ENCODE measurements at places on chromosomes 6 and 20. TPM values are rescaled to one million over a fixed set of nuclear protein-coding genes. Genes with fewer than 3 reads are reported as not detected.

The GTSF1L gene
- not detected for total RNA-seq

The IL20RA gene
- not detected for total RNA-seq

DNA sequence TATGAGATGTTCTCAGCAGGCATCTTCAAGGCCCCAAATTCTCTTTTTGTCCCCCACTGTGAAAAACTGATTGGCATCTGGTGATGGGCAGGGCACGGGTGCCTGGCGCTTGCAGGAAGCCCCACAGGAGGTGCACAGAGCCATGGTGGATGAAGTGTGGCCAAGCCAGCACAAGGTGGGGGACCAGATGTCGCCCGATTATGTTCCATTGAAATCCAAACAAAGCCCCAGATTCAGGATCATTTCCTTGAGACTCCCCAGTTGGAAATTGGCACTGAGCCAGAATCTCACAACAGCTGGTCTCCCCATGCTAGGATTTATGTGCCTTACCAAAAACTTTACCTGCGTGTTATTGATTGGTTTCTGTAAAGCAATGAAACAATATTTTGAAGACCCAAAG, 186.1 kb downstream of the ADAT2 start:
- no peaks in the 10 kb centered on the region for H3K4me1 ChIP-seq
- H3K27me3 ChIP-seq, result no peaks in the 10 kb centered on the region
- no peak overlapping the region for H3K27ac ChIP-seq
- H3K36me3 ChIP-seq, result no peaks in the 10 kb centered on the region
- DNase-seq, result no peak
- no peak overlapping the region for H3K4me3 ChIP-seq

The NRN1 gene
- 3.2 TPM for total RNA-seq

GRCh38 chr6:40148882-40149573, 214.8 kb upstream of the MOCS1 start:
- no peak overlapping the region for H3K4me3 ChIP-seq
- no peaks in the 10 kb centered on the region for H3K27me3 ChIP-seq
- H3K27ac ChIP-seq, result no peak overlapping the region
- H3K4me1 ChIP-seq, result no peaks in the 10 kb centered on the region
- no peak for DNase-seq
- no peaks in the 10 kb centered on the region for H3K36me3 ChIP-seq

DNA sequence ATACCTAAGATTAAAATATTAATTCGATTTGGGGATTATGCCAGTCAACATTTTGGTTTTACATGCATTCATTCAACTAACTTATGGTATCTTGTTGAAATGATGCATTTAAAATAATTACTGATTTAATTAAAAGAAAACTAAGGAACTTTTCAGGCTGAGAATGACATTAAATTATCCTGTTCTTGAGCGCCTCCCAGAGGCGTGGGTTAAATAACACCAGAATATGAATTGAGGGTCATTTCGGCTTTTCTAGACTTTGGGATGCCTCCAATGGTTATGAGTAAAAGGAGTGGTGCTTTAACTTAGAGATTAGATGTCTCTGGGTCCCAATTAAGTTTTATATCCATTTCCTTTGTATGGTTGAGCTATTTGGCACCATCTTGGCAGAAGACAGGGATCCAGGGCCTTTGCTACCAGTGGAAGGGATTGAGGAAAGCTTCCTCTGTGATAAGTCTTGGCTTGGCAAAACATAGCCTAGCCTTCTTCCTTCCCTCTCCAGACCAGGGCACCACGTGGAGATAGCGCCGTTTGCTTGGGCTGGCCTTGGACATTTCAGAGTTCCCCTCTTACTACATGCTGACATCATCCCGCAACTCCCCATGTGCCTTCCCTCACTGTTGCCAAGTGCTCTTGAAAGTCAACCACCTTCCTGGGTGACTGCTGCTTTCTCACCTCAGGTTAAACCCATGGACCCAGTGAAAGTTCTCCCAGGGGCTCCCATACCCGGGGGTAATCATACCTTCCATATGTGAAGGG, 28.7 kb downstream of the GNAS start:
- H3K4me3 ChIP-seq, result no peak overlapping the region
- peaks cover 5% of the 10 kb centered on the region for H3K27me3 ChIP-seq
- DNase-seq, result no peak
- H3K36me3 ChIP-seq, result no peaks in the 10 kb centered on the region
- H3K4me1 ChIP-seq, result peaks cover 17% of the 10 kb centered on the region

The SPTLC3 gene
- total RNA-seq, result not detected

DNA sequence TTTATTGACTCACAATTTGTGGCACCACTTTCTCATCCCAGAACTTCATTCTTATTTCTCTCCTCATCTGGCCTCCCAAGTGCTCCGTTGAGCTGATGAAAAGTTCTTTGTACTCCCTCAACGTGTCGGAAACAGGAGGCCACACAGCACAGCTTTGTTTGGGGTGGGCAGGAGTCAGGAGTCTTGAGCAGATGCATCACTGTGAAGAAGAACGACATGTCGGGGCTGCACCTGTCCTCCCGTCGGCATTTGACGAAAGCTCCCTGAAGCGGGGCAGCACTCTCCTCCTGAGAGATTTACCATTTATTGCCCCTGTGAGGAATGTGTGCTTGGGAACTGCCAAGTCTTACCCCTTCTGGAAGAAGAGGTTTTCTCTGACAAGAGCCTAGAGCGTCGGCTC, 28.1 kb downstream of the TAF8 start:
- H3K27ac ChIP-seq, result no peak overlapping the region
- H3K4me1 ChIP-seq, result peaks cover 4% of the 10 kb centered on the region
- no peak overlapping the region for H3K4me3 ChIP-seq
- peaks cover 49% of the 10 kb centered on the region for H3K36me3 ChIP-seq

GRCh38 chr6:123091896-123092271, 95.8 kb downstream of the CLVS2 start:
- no peak overlapping the region for H3K27ac ChIP-seq
- H3K4me3 ChIP-seq, result no peak overlapping the region
- no peaks in the 10 kb centered on the region for H3K4me1 ChIP-seq
- DNase-seq, result no peak
- H3K27me3 ChIP-seq, result no peaks in the 10 kb centered on the region
- no peaks in the 10 kb centered on the region for H3K36me3 ChIP-seq

DNA sequence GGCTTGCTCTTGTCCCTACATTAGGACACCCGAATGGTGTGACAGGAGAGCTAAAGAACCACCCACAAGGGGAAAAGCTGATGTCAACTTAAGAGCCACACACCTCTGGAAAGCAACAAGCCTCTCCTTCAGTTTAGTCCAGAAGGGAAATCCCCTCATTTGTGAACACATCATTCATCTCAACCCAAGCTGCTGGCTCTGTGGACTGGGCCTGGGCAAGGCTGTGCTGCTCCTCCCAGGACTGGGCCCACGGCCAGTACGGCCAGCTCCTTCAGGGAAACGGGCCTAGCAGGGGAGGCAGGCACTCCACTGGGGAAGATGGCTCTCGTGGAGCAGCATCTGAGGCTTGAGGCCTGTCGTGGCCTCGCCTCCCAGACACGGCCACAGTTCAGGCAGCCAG, 12.8 kb upstream of the SLC4A11 start:
- H3K4me3 ChIP-seq, result no peak overlapping the region
- DNase-seq, result no peak
- H3K27ac ChIP-seq, result no peak overlapping the region
- peaks cover 18% of the 10 kb centered on the region for H3K27me3 ChIP-seq
- H3K4me1 ChIP-seq, result peaks cover 8% of the 10 kb centered on the region

DNA sequence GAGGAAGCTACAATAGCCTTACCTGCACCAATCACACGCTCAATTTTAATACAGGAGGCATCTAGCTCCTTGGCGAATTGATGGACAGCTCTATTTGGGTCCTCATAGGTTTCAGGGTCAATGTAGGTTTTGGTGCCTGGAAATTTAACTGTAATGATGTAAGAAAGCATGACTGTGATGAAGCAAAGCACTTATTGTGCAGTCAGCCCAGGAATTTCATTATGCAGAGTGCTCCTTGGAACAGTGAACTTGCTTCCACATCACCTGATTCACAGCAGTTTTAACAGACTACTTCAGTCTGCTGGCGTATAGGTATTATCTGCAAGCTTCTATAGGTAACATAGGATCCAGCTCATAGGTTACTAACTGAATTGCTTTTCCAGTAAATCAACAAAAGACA, 160.0 kb downstream of the EPHA7 start:
- H3K27me3 ChIP-seq, result no peaks in the 10 kb centered on the region
- DNase-seq, result no peak
- H3K4me1 ChIP-seq, result no peaks in the 10 kb centered on the region
- H3K36me3 ChIP-seq, result no peaks in the 10 kb centered on the region
- no peak overlapping the region for H3K4me3 ChIP-seq
- no peak overlapping the region for H3K27ac ChIP-seq

DNA sequence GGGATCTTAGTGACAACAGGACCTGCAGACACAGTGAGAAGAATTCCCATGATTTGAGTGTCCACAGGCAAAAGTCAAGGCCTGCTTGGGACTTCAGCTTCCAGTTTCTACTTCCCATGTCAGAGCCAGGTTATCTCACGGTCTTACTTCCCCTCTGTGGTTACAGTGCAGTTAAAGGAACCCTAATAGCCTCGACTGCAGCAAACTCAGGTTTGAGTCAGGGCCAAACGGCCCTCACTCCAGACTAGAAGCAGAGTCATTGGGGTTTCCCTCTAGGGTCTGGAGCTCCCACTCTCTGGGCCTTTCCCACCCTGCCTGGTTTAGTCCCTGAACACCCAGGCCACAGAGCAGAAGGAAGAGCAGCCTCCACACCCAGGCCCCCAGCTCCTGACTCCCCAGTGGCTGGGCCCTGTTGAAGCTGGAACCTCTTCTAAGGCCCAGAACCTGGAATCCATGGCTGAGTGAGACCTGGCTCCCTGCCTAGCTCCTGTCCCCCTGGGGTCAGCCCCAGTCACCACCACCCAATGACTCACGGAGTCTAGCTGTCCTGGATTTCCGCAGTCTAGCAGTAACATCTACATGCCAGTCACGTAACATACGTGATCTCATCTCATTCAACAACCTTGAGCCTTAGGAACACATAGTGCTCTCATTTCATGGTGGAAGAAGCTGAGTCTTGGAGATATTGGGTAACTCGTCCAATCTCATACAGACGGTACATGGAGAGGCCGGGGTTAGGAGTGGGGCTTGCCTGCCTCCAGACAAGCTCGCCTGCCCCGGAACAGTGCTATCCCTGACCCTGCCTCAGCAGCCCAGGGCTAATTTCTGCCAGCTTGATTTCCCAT, 9.2 kb upstream of the GHRH start:
- peaks cover 2% of the 10 kb centered on the region for H3K27me3 ChIP-seq
- H3K4me3 ChIP-seq, result no peak overlapping the region
- DNase-seq, result no peak

DNA sequence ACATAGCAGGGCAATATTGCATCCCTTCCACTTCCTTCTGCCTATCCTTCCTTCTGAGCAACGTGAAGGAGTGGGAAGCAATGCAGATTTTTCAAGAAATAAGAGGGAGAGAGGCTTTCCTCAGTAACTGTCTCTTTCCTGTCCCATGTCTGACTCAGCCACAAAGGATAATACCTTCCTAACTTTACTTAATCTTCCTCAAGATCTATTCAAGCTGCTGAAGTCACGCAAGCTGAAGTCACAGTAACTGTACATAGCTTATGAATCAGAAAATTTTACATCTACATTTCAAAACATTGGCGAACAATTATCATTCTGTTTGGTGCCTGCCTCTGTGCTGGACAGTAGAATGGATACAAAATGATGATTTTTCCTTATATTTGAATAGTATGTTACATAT, 86.4 kb upstream of the POU3F2 start:
- H3K4me1 ChIP-seq, result no peaks in the 10 kb centered on the region
- no peaks in the 10 kb centered on the region for H3K36me3 ChIP-seq
- no peak overlapping the region for H3K4me3 ChIP-seq
- no peak for DNase-seq

The GPLD1 gene
- total RNA-seq, result 0.20 TPM

DNA sequence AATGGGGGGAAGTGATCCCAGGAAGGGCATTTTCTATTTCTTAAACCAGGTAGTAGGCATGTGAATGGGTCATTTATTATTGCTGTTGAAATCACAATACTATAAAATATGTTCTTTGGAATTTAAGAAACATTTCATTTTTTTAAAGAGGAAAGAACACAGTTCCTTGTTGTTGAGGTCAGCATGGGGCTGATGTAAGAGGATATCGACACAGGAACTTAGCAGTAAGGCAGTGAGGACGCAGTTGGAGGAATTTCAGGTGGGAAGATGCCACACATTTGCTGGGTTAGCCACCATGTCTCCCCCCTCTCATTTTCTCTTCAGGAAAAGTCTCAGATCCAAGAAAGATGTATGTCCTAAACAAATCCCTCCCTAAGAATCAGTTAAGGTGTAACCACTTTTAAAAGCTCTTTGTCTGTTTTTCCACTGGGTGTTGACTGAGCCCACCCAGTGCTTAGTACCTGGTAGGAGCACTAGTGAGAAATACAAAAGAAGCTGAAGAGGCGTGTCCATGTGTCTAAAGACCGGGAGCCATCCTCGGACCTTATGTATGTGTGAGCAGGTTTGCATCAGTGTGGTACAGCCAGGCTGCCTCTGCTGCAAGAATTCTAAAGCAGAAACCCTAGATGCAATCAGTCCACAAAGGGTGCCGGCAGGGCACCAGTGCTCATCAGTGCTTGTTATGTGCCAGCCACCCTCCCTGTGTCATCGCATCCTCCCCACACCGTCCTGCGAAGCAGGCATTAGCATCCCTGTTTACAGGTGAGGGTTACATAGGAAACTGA, 98.9 kb downstream of the TCP11 start:
- H3K4me1 ChIP-seq, result peaks cover 4% of the 10 kb centered on the region
- no peak overlapping the region for H3K27ac ChIP-seq
- no peaks in the 10 kb centered on the region for H3K27me3 ChIP-seq
- H3K4me3 ChIP-seq, result no peak overlapping the region
- DNase-seq, result no peak
- no peaks in the 10 kb centered on the region for H3K36me3 ChIP-seq

GRCh38 chr6:22083119-22083518, 213.7 kb downstream of the PRL start:
- no peak for DNase-seq
- H3K4me1 ChIP-seq, result no peaks in the 10 kb centered on the region
- no peaks in the 10 kb centered on the region for H3K27me3 ChIP-seq
- H3K27ac ChIP-seq, result no peak overlapping the region

DNA sequence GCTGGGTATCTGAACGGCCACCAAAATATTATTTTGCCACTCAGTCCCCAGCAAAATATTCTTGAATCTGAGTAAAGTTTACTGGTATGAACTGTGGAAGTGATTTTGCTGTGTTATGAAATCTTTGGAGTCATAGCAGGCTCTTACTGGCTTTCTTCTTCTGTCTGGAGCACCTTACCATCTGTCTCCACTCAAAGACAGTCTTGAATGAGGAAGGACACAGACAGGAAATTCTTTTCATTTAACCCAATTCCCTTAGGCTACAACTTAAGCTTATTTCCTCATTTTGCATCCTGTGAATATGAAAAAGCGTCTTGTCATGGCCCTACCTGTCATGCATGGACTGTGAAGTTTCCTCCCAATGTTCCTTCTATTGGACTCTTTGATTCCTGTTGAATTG, 24.7 kb downstream of the FNDC1 start:
- H3K27ac ChIP-seq, result no peak overlapping the region
- H3K4me3 ChIP-seq, result no peak overlapping the region
- no peak for DNase-seq
- H3K36me3 ChIP-seq, result no peaks in the 10 kb centered on the region

The OR5V1 gene
- not detected for total RNA-seq

All from activated CD4-positive, alpha-beta memory T cell treated with anti-CD3 and anti-CD28 coated beads, Interleukin-2, amount 10 ng/mL, durations not matched to agents 7 days and 5 days (primary cell).